ENCODE measurements at places on chromosomes 3 and 15.

DNA sequence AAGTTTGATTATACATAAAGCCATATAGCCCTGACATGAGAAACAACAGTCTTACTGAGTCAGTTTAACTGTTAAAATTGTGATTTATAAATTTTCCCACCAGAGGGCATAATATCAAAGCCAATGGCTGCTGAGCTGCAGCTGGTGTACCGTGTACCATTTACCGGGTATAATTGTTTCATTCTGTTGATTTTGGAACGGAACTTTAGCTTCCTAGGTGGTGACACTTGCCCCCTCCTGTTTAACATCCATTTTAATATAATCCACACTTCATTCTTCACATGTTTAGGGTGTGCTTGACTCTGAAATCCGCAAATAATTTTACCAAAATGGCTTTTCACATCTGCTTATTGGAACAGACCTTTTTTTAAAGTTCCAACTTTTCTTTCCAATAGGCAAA lies 72.8 kb downstream of the SLC9A9 start:
- peak; percentile 7 for DNase-seq

DNA sequence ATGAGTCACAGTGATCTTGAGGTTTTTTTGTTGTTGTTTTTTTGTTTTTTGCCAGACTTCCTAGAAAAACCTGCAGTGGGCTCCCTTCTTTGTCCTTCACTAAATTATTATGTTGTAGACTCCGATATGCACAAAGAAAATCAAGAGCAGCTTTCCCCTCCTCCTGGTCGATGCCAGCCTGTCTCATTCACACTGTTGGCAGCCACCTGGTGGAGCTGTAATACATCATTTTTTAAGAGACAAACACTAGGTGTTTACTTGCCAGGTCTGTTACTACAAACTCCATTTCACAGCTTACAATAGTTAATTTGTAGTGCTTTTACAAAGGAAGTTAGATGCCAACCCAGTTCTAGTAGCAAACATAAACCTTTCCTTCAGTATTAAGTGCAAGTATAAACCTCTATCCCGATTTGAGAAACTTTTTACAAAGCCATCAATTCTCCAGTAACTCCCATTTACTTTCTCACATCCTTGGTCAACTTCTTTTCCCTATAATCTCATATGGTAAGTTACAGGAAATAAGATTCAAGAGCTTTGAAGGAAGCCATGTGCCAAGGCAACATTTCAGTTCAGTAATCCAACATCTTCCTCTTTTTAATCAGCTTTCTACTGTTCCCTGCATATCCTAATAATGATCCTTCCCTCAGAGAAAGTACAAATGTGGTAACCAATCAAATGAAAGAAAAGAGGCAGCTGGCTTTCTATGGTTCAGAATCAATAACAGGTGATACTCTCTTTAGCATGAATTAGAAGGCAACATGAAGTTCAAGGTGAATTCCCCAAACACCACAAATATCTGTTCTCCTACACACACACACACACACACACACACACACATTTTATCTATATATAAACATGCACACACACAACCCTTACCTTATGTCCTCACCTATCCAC lies 14.0 kb downstream of the AAGAB start:
- DNase-seq = no peak

DNA sequence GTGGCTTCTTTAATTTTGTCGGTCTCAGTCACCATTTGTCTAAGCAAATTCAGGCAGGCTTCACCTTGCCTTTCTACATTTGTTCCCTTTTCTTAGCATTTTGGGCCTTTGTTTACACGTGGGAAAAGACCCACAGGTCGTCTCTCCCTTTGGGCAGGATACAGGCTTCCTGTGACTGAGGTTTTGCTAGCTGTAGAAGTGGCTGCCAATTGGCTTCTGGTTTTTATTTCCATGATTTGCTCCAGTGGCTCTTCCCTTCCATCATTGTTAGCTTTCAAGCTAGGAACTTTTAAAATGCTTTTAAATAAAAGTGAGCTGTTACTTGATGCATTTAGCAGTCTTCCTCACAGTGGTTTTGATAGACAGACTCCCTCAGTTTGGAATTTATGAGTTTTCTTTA lies 37.3 kb downstream of the MLH1 start:
- no peak for DNase-seq

DNA sequence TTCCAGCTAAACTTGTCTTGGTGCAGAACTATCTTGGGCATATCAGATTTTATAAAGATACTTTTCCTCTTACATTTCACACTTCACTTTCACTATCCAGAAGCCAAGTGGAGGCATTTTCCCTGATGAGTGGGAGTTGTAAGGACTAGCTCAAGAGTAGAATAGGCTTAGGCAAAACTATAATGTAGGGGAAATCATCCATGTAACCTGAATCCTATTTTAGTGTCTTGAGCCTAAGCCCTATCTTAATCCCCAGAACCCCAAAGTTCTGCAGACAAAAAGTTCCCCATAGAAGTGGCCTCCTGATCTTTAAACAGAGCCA lies 42.2 kb upstream of the CD47 start:
- DNase-seq = no peak

DNA sequence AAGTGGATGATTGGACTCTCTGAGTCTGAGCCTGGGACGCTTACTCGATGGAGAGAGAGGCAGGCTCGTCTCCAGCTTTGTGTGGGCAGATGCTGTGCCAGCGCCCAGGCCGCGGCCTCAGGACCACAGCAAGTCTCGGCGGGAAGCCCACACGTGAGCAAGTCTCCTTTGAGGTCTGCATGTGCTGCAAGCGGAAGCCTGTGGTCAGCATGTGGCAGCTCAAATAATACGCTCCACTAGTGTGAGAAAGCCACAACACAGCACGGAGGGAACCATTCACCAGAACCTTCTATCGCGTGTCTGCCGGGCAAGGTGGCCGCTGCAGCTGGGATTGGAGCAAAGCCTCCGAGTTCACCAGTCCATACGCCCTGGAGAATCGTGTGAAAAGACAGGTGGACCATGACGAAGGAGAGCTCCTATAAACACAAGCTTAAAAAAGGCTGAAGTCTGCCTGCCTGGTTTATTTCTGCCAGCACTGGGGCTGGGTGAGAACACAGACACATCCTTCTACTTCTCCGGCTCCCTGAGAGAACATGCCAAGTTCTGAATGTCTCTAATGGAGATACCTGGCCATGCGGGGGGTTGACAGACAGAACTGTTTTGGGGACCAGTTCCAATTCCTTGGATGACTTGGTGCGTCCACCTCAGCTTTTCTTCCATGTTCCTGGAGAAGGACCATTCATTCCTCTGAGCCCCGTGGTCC lies 82.0 kb upstream of the LRIG1 start:
- peak; percentile 27 for DNase-seq

GRCh38 chr3:49916686-49917085 lies 12.9 kb downstream of the MON1A start:
- no peak for DNase-seq

- no peak for DNase-seq
Observed at GRCh38 chr3:113038328-113038727, 47.5 kb downstream of the GTPBP8 start.

DNA sequence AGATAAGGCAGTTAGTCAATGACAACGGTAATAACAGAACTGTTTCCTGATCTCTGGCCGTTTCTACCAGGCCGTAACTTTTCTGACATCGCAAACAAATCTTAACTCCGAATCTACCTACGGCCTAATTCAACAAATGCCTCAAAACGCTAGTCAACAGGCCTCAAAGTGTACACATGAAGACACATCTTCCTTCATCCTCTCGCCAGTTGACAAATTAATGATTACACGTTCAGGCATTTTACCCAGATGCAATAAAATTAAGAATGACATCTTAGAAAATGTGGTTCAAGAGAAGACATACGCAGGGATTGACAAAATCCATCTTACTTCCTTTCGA lies 1.5 kb downstream of the SFMBT1 start:
- no peak for DNase-seq

DNA sequence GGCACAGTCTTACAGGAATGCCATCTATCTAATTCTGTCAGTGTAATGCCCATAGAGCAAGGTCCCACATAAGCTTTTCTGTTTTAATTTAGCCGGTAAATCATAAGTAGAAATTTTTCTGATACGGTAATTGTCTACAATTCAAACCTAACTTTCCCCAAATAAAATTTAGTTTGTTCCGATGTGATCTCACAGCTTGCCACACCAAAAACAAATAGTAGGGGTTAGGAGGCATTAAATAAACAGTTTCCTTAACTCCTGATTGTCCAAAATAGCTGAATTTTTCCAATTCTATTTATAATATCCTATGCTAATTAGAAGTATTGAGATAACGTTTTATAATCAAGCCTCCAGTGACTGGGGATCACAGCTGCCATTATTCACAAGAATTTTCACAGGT lies 53.3 kb downstream of the TSC22D2 start:
- DNase-seq = no peak

- peak; percentile 56 for DNase-seq
Observed at GRCh38 chr15:89472785-89473256, 23.6 kb downstream of the RHCG start.

DNA sequence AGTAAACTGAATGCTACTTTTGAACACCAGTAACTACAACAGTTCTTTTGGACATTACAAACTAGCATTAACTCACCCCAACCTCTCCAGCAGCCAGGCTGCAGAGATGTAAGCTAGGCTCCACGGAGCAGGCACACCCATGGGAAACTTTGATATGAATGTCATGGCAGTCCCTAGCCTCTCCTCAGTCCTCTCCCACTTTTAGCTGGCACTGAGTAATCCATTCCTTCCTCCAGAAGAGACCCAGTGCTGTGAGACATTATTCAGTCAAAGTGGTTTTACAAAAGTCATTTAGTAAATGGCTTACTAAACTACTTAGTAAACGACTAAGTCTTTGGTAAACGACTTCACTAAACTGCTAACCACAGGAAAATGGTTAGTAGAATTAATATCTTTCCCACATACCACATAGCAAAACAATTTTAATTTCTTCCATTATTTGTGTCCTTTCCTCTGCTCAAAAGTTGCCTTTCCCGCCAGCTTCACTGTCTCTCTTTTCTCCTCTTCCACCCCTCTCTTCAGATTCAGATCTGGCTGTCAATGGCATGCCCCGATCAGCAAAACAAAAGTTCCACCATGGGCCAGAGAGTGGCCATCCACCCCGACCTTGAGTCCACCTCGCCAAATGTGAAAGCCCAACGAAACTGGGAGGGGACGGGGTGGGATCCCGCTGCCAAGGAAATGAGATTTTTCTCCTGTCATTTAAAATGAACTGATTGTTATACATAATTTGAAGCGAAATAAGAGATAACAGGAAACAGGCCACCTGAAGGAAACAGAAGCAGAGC lies 67.5 kb upstream of the TJP1 start:
- no peak for DNase-seq

- peak; percentile 7 for DNase-seq
Observed at GRCh38 chr15:83365370-83365938, 81.0 kb upstream of the BNC1 start.

- DNase-seq = peak; percentile 52
Observed at GRCh38 chr3:106428565-106428994, 559.8 kb upstream of the CBLB start.

- no peak for DNase-seq
Observed at GRCh38 chr3:103127737-103128136, 692.9 kb downstream of the ZPLD1 start.

- DNase-seq = peak; percentile 13
Observed at GRCh38 chr3:14791343-14791945, 27.3 kb upstream of the FGD5 start.

- no peak for DNase-seq
Observed at GRCh38 chr15:30917675-30918074, 14.0 kb downstream of the FAN1 start.

GRCh38 chr15:32668942-32669341 lies 27.4 kb downstream of the SCG5 start:
- no peak for DNase-seq

DNA sequence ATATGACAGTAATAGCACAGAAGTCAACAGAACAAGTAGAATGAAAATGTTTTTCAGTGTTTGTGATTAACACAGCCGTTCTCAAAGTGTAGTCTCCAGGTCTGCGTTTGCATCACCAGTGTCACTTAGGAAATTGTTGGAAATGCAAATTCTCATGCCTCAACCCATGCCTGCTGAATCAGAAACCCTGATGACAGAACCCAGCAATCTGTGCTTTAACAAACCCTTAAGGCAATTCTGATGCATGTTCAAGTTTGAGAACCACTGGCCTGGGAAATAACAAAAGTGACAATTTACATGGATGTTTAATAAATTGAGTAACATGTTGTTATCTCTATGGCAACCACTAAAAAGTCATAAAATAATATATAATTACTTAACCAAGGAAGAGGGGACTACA lies 103.1 kb upstream of the ATP11B start:
- no peak for DNase-seq

DNA sequence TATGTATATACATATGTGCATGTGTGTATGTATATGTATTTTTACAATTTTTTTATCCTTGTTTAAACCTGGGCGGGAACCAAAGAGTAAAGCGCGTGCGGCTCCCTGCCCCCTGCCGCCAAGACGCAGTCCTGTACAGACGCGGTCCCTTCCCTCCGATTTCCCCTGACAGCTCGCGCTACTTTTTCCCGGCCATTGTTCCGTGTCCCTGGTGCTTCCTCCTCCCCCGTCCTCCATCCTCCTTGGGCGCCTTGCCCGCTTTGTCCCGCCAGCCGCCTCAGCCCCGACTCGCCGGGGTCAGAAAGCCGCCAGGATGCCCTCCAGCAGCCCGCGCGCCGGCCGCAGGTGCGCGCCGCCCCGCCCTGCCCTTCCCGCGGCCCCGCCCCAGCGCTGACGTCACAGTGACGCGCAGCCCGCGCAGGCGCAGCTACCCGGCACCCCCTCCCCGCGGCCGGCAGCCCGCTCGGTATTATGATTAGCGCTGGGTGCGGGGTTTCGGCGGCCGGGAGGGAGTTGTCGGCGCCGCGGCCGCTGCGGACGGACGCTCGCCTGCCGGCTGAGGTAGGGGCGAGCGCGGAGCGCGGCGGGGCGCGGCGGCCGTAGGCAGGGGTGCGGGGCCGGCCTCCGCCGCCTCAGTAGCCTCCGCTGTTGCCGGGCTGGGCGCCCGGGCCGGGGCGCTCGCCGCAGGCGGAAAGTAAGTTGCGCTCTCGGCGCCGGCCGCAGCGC lies at the start of gene SNRK:
Gene SNRK (plus strand): TSS at position 426 of the 726 bp plus-strand sequence. CDS start 16,664 bp downstream, outside the sequence.
- peak; percentile 80 for DNase-seq

- DNase-seq = peak; percentile 97
Observed at GRCh38 chr3:53140847-53141845, 10.9 kb upstream of the RFT1 start.

DNA sequence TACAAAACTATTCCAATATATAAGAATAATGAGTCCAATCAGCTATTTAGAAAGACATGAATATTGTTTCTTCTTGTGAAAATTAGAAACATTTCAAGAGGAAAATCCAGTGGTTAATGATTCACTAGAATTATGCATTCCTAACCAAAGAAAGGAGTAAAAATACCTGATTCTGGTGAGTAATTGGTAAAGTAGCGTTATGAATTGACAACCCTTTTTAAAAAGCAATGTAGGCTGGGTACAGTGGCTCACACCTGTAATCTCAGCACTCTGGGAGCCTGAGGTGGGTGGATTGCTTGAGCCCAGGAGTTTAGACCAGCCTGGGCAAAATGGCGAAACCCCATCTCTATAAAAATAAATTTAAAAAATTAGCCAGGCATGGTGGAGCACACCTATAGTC lies 43.3 kb downstream of the TOPAZ1 start:
- no peak for DNase-seq

Data from HL-60 (cell line).